ENCODE measurements at places on chromosomes 2 and 18.

DNA sequence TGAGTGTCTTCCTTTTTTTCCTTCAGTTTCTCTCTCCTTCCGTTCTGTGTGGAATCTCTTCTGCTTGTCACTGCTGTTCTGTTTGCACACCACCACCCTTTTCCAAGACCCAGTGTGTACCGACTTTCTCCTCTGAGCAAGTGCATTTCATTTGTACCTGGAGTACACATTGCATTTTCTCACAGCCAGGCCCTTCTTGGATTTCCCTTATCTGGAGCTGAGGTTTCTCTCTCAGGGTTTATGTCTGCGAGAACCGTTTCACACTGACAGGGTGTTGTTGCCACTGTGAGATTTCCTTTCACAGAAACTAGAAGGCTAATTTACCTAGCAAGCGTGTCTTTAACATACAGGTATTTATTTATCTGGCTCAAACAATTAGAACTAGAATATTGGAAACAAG lies 26.2 kb downstream of the NCOA1 start:
- DNase-seq: no peak

GRCh38 chr18:21262244-21262643 lies 20.2 kb downstream of the GREB1L start:
- DNase-seq: no peak

GRCh38 chr2:1256632-1257324 lies 156.5 kb upstream of the TPO start:
- DNase-seq: no peak

GRCh38 chr2:11329776-11330175 lies 14.7 kb downstream of the ROCK2 start:
- no peak for DNase-seq

- DNase-seq: no peak
Measured at GRCh38 chr2:73202156-73203054, at the start of gene NOTO. Gene NOTO (plus strand): TSS chr2:73202574. CDS start chr2:73202667, 93 bp downstream.
